Astrocyte of the spinal cord (primary cell): ENCODE measurements at places on chromosomes 6 and 20.

- peak; percentile 14 for DNase-seq
Observed at GRCh38 chr6:125050663-125051318, 88.6 kb downstream of the RNF217 start.

DNA sequence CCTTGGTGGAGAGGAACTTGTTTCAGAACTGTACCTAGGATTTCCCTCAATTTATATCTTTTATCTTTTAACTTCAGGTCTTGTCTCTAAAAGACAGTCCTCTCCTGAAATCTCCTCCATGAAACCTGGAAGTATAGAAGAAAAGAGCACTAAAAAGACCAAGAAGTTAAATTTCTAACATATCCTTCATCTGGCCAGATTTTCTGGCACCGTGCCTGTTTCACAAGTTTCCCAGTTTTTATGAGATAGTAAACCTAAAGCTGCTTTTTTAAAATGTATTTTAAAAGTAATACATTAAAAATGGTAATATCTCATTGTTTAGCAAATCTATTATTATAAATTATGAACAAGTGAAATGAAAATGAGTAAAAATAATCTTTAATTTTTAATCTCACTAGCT is 348.3 kb upstream of the RSPO3 start:
- no peak for DNase-seq

DNA sequence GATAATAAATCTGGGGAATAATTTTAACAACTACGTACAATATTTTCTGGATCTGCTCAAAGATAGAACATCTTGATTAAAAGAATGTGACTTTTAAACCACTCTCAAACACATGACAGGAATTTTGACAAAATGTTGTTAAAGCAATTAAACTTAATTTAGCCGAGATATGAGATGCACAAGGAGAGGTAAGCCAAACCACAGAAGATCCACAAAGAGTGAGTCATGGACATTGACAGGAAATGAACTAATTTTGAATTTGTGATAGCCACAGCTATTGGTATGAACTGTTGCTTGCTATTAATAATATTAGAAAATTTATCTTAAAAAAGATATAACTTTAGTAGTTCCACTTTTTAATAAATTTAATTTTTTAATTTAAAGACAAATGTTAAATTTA is 27.8 kb upstream of the VGLL2 start:
- peak; percentile 62 for DNase-seq

- no peak for DNase-seq
Observed at GRCh38 chr6:40700006-40700580, 112.9 kb upstream of the LRFN2 start.

- no peak for DNase-seq
Observed at GRCh38 chr20:62030834-62031434, 34.7 kb downstream of the TAF4 start.

DNA sequence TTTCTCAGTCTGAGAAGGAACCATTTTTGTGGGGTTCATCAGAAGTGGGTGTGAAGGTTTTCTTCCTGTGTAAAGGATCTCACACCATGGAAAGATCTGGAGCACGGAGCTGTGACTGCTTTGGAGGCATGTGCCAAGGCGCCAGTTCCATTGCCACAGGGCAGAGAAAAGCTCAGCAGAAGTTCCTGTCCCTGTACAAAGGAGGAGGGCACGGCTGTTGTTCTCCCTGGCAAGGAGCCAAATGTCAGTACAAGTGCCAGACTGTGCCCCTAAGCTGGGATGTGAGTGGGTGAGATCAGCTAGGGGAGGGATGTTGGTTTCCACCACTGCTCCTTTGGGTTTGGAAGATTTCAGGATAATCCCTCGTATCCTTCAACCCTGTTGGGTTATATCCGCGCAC is 117.3 kb downstream of the CRYBG1 start:
- DNase-seq: no peak

- no peak for DNase-seq
Observed at GRCh38 chr6:9986273-9986672, 428.6 kb downstream of the TFAP2A start.

DNA sequence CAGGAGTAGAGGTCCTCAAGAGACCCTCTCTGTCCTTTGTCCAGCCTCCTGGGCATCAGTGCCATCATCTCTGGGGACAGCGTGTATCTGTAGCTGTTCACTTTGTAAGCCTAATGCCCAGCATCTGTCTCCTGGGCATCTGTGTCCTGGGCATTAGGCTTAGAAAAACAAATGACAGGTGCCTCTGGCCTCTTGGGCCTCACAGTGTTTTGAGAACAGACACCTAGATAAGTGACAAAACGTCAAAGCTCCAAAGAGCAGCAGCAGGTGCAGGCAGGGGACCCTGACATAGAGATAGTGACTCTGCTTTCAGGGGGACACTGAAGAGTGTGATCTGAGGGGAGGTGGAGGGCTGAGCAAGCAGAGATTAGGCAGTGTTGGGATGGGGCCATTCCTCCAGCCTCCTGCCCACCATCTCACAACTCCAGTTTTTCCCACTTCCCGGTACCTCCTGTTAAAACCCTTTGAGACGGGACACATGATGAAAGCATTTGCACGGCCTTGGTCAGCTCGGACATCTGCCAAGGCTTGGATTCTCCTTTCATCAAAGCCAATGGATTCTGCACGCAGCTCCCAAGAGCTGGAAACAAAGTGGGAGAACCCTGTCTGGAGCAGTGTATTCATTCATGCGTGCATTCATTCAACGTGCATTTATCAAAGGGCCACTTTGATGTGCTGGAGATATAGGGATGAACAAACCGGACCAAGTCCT is 55.5 kb upstream of the CD93 start:
- DNase-seq: no peak

- DNase-seq: no peak
Observed at GRCh38 chr6:167579806-167580618, 246.7 kb upstream of the AFDN start.

DNA sequence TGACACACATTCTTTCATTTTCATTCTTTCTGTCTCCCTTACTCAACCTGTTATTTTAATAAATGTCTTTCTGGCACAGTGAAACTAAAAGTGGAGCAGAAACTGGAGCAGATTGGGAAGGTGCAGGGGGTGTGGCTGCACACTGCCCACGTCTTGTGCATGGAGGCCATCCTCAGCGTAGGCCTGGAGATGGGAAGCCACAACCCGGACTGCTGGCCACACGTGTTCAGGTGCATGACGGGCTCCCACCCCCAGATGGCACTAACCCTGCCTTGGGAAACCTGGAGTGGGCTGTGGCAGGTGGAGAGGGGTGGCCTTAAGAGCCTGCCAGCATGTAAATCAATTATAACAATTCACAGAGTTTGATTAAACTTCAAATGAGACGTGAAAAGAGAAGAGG is 71.4 kb upstream of the PBOV1 start:
- no peak for DNase-seq

- DNase-seq: no peak
Observed at GRCh38 chr6:168870982-168871381, 382.7 kb downstream of the THBS2 start.

DNA sequence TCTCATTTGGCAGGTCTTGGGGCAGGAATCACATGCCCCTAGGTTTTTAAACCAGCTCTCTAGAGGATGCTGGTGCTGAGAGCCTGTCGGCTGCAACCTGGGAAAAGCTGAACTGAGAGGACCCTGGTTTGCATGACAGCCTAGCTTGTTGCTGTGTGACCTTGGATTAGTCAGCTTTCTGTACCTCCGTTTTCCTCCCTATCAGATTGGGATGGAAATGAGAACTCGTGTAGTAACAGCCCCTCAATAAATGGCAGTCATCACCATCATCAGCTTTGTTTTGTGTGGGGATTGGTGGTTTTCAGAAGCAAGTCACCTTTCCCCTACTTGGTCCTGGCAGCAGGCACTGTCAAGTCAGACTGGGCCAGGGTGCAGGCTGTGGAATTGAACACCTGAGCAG is 75.2 kb upstream of the MYL9 start:
- DNase-seq: no peak

GRCh38 chr6:125829433-125829832 is 38.7 kb downstream of the NCOA7 start:
- no peak for DNase-seq

DNA sequence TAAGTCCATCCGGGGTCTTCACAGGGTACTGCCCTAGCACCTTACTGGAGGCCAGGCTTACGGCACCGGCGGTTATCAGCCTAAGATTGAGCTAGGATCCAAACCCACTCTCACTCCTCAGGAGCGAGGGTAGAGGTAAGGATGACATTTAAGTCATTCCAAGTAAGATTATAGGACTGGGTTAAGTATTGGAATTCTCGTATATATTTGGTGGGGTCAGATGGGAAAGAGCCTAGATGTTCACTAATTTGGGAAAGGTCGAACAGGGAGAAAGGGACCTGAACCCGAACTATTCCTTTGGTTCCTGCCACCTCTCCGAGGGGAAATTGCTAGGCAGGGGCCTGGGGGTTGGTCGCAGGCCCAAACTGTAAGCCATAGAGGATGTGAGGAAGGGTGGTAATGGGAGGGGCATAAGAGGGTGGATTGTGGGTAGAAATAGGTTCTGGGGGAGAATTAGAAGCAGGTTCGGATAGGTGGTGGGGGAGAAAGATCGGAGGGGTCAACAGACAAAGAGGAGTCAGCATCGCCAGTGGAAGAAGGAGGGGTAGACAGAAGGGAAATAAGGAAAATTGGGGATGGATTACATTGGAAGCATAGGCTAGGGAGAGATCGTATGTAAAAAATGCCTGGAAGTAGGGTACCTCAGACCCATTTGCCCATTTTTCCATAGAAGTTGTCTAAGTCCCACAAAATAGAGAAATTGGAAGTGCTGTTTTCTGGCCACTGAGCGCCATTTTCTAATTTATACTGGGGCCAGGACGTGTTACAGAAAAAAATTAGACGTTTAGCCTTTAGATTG is 747.1 kb upstream of the ADGRB3 start:
- no peak for DNase-seq

- no peak for DNase-seq
Observed at GRCh38 chr6:165443462-165443861, 134.1 kb upstream of the C6orf118 start.

- no peak for DNase-seq
Observed at GRCh38 chr6:26604026-26604425, 7.3 kb downstream of the ABT1 start.

DNA sequence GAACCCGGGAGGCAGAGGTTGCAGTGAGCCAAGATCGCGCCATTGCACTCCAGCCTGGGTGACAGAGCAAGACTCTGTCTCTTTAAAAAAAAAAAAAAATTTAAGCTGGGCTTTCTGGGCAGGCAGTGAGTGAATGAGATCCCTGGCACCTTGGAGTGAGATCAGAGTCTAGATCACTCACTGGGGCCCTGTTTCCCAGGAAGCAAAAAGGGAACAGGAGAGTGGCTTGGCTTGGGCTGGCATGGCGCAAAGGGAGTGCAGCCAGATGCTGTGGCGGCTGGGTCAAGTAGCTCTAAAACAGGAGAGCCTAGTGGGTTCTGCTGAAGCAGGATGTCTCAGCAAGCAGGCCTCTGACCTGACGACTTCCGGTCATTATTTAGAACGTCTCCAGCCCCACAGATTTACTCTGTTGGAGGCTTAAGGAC is 10.4 kb downstream of the PLCG1 start:
- no peak for DNase-seq

- DNase-seq: no peak
Observed at GRCh38 chr20:37933786-37934633, 31.1 kb downstream of the VSTM2L start.

DNA sequence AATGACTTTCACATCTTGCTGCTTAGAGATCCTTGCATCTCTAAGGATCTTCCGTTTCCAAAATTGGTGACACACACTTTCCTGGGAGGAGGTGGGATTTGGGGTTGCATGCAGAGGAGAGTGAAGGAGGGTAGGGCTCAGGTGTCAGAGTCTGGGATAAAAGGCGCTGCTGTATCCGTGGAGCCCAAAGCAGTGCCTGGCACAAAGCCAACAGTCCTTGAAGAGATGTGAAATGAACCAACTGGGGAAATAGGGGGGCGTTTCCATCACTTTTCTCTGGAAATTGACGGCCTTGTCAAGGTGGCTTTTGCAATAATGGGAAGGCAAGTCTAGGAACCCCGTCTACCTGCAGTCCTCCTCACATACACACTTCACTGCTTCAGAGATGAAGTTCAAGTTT is 59.5 kb upstream of the NELFCD start:
- DNase-seq: no peak

DNA sequence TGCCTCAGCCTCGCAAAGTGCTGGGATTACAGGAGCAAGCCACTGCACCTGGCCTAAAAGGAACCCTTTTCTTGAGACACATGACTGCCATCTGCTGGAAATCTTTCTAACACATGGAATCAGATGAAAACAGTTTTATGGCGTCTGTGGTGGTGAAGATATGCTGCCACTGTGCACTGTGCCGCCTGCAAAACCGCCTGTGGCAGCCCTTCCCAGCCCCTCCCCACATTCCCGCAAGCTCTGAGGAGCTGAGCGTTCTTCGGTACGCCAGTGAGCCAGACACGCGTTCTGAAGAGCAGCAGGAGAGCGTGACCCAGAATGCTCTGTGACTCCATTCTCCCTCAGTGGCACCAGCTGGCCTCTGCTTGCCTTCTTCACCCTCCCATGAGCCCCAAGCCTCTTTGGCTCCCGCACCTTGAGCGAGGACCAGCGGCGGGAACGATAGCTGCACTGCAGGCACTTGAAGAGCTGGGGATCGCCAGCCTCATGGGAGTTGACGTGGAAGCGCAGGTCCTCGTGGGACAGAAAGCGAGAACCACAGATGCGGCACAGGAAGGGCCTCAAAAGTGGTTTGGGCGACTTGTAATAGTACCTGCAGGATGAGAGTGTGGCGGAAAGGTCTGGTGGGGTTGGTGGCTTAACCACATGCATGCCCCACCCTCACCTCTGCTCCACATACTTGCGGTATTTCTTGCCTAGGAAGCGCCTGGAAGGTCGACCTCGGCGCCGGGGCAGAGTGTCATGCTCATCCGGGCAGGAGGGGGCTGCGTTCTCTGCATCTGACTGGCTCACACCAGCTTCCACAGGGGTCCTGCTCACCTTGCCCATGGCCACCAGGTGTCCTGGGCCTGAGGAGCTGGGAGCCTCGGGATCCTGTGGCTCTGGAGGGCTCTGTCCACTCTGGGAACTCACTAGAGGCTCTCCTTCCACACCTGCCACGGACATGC is 8.7 kb downstream of the ZNF335 start:
- peak; percentile 45 for DNase-seq

DNA sequence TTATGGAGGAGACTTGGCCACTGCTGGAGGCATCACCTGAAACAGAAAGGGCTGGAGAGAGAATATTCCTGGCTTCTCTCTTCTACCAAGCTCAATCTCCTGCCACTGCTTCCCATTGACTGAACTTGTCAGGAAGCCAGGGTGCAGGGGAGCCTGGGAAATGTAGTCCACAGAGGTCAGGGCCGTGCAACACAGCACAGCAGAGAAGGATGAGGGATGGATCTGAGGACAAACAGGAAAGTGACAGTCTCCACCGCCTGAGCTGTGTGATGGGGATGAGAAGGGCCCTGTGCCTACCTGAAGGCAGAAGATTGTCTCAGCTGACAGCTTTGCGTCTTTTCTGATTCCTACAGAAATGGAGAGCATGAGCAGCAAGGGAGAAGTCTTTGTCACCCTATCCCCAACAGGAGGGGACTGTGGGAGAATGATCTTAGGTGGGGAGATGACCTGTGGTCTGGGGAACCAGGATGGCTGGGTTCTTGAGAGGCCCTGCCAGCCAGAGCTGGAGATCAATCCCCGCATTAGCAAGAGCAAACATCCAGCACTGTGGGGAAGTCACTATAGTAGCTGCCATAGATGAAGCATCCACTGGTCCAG is 114.2 kb downstream of the SNX5 start:
- DNase-seq: peak; percentile 45

GRCh38 chr20:17690144-17690543 is 8.1 kb upstream of the RRBP1 start:
- no peak for DNase-seq
